ENCODE measurements at places on chromosomes 2 and 18.

DNA sequence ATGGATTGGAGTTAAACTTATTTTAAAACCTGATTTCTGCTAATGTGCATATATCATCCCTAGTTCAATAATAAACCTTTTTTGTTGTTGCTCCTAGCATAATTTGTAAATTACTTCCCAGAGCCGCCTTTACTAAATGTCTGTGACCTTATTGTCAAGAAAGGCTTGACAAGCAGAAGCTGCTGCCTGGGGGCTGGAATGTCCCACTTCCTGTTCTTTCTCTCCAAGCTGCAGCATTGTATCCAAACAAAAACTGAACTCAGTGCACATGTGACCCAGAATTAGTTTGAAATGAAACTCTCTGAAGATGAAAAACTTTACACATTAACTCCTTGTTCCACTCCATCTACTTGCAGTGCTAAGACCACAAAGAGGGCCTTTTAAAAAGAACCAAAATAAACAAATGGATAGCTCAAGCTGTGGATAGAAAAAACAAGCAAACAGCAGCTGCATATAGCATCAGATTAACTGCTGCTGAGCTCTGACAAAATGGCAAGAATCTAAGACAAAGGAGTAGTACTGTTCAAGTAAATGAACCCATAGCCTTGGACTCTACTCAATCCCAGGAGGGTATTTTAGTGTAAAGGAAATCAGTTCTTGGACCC lies 99.8 kb upstream of the NEUROD1 start:
- no peaks in the 10 kb centered on the region for H3K4me1 ChIP-seq
- H3K36me3 ChIP-seq = no peaks in the 10 kb centered on the region
- peaks cover 2% of the 10 kb centered on the region for H3K27me3 ChIP-seq

GRCh38 chr2:67389286-67389685 lies 7.8 kb upstream of the ETAA1 start:
- no peaks in the 10 kb centered on the region for H3K36me3 ChIP-seq
- no peak for DNase-seq
- no peaks in the 10 kb centered on the region for H3K4me1 ChIP-seq
- H3K4me3 ChIP-seq = no peak overlapping the region
- no peaks in the 10 kb centered on the region for H3K27me3 ChIP-seq

DNA sequence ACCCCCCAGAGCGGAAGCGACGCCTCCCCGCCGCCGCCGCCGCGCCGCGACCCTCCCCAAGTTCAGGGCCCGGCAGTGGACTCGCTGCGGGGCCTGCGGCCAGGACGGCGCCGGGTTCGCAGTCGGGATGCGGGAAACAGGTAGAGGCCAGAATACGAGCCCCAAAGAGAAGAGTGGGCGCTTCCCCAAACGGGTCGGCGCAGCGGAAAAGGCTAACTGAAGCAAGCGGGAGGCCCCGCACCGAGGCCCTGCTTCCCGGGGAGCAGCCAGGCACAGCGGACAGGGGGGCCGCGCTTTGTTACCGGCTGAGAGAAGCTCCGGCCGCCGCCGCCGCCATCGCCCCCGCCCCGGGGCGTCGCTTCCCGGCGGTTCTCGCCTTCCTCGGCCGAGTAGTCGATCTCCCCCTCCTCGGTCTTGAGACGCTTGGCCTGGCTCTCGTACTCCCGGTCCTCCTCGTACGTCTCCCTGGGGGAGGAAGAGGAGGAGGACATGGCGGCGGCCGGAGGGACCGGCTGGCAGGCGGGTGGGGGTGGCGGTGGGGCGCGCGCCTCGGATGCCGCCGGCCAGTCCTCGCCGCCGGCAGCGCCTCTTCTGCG lies 494 bp downstream of the HNRNPLL start:
- peaks cover 37% of the 10 kb centered on the region for H3K4me1 ChIP-seq
- peak; percentile 31 for DNase-seq
- no peaks in the 10 kb centered on the region for H3K27me3 ChIP-seq

- no peak for DNase-seq
- no peaks in the 10 kb centered on the region for H3K27me3 ChIP-seq
- H3K27ac ChIP-seq = no peak overlapping the region
Measured at GRCh38 chr18:74422541-74422940, 34.6 kb downstream of the DIPK1C start.

- H3K4me3 ChIP-seq = no peak overlapping the region
- no peak for DNase-seq
- no peaks in the 10 kb centered on the region for H3K27me3 ChIP-seq
- H3K4me1 ChIP-seq = no peaks in the 10 kb centered on the region
- H3K27ac ChIP-seq = no peak overlapping the region
Measured at GRCh38 chr2:215031321-215031720, 107.1 kb downstream of the ABCA12 start.
